Breast epithelium (tissue), 4 donors: ENCODE measurements at places on chromosomes 4 and X. TPM values are rescaled to one million over a fixed set of nuclear protein-coding genes. Genes with fewer than 3 reads are reported as not detected.

DNA sequence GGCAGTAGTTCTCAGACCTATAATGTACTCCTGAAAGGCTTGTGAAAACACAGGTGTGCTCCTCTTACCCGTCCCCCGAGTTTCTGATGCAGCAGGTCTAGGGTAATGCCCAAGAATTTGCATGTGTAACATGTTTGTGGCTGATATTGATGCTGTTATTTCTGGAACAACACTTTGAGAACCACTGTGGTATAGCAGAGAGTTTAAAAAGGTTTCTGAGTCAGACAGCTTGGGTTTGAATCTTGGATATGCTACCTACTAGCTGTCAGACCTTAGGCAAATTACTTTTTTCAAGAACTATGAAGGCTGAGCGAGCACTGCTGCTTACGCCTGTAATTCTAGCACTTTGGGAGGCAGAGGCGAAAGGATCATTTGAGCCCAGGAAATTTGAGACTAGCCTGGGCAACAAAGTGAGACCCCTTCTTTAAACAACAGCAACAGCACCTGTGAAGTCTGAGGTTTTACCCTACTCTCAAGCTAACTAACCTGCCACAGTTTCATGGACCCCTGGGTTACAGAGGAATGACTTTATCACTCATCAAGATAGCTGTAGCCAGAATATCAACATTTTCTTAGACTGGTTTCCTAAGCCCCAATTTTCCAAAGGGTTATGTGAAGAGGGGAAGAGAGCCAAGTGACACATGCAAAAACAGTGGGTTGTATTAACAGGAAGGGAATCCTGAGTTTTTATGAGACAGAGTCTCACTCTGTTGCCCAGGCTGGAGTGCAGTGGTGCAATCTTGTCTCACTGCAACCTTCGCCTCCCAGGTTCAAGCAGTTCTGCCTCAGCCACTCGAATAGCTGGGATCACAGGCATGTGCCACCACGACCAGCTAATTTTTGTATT is 5.1 kb downstream of the AFF1 start:
- no peak for DNase-seq

- DNase-seq, result no peak
These were observed 44.9 kb downstream of the AFAP1 start for GRCh38 chr4:7894677-7895181.

DNA sequence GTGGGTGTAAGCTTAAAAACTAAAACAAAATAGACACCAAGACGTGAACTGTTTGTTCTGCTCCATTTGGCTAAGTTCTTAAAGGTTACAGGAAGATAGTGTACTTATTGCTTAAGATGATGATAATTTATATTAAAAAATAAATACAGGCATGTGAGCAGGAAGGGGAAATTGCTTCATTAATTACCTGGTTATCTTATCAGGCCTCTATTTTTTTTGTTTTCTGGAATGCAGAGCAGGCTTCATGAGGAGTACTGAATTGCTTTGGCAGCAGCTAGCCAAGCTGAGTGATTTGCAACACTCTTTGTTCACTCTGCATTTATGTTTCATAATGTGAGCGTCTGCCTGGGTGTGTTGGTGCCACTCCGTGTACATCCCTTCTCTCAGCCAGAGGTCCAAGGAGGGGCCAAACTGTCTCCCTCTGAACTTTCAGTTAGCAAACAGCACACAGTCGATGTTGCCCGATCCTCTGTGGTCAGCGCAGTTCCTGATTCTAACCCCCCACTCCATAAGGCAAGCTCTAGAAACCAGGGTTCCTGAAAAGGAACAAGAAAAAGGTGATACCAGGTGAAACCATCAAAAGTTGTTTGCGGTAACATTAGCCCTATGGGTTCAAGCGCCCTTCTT is 348.2 kb downstream of the SPRY1 start:
- DNase-seq, result no peak

GRCh38 chr4:176959980-176960379 is 167.3 kb upstream of the VEGFC start:
- DNase-seq, result no peak

- DNase-seq, result no peak
These were observed 38.8 kb upstream of the TCEANC start for GRCh38 chrX:13614154-13614553.

DNA sequence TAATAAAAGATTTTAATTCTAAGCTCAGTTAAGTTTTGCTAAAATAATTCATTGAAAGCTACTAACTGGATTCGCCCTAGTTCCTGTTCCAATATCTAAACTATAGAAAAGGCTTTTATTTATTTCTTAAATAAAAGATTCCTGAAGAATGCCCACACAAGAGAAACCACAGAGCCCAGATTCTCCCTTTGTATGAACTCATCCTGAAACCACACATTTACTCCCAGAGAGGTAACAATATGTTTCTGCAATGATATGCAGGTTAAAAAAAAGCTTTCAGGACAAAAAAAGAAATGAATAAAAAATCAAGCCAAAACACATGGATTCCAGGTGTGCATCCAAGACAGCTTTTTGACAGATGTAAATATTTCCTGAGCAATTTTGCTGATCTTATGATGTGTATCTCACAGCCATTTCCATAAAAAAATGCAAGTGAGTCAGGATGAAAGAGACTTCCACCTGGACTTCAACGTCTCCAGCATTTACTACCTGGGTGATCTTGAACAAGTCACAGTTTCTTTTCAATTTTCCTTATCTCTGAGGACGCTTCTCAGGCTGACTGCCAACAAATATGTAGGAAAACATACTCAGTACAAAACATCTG is 234.4 kb upstream of the FAT1 start:
- DNase-seq, result no peak

DNA sequence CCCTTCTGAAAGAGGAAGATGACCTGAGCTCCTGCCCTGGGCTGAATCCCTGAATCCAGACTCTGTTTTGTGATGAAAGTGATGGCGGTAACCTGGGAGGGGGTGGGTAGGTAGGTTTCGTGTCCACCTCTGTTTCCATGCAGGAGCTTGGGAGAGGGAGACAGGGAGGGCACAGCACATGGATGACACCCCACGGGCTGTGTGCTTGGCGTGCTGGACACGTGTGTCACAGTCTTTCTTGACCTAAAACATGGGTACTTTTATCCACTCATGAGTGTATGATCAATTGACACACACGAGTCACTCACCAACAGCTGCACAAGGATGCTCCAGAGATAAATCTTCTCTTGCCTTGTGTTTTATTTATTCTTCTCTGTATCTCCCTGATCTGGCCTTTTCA is 111.5 kb downstream of the DHRSX start:
- DNase-seq, result no peak

DNA sequence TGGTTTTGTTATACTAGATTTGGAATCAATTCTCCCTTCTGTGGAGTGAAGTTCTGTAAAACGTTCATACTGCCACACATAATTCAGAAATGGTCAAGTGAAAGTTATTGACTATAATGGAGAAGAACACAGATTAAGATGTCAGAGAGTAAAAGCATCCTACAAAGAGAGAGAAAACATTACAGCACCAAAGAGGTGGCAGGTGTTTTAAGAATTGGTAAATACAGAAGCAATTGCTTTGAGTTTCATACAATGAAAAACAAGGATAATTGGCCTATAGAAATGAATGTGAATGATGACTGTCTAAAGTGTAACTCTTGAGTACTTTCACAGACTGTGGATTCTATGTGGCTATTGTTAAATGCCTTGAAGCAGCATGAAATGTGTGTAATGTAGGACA is 435.6 kb upstream of the SMIM31 start:
- no peak for DNase-seq

DNA sequence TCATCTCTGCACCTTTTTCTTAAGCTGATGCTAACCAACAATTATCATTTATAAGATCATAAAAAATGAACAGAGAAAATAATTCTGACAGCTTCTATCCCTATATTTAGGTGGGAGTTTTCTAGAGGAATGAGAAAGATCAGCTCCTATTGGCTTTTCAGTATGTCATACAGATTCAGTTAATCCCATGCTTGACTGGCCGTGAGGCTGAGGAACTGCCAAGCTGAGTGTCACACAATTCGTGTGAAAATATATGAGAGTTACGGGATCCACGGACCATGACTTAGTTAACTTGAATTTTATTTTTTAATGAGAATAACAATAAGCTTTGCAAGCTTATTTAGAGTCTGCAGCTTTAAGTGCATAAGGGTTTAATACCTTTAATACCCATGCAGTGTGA is 37.5 kb downstream of the PHEX start:
- DNase-seq, result no peak

DNA sequence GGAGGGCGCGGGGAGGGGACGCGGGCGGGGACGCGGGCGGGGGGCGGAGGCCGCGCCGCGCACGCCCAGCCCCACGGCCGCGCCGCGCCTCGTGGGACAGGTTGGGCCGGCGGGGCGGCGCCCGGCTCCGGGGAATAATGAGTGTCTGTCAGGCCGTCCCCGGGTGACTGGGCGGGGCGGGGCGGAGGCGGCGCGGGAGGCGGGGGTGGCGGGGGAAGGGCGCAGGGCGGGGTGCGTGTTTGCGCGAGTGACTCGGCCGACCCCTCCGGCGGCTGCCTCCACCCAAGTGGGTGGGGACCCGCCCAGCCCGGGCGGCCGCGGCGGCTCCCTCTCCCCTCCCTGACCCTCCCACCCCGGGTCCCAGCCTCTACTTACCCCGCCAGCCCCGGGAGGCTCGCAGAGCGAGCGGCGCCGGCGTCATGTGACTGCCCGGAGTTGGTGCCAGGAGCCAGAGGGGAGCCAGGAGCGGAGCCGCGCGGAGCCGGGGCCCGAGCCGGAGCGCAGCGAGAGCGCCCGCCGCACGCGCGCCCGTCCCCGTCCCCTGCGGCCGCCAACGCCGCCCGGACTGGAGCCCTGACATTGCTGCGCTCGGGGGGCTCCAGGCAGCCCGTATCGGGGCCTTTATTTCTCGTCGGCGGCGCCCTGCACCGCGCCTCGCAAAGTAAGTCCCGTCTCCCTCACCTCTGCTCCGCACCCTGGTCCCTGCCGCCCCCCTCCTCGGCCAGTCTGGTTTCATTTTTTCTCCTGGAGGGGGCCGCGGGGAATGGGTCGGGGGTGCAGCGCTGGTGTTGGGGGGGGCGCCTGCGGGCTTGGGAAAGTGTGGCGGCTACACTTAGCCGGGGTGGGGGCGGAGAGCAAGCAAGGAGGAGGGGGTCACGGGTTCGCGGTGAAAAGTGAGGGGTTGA is at the start of gene KLF3:
Gene KLF3, plus strand, starts transcription at position 399 of the 905 bp plus-strand sequence. CDS start 16,427 bp downstream, outside the sequence.
- DNase-seq, result peak; percentile 88

DNA sequence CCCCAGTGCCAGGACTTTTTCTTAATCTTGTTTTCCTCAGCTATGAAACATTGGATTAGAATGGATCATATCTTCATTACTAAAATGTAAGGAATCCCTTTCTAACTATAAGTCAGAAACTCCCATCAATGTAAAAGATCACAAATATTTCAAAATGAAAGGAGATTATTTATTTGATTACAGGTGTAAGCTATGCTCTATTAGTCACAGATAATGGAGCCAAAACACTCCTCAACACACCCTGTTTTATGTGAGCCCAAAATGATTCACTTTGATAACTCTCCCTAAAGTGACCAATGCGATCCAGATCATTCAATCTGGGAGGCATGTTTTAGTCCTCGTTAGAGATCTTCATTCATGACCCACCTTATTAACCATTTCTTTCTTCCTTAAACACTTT is 566.7 kb upstream of the TENM3 start:
- DNase-seq, result no peak

DNA sequence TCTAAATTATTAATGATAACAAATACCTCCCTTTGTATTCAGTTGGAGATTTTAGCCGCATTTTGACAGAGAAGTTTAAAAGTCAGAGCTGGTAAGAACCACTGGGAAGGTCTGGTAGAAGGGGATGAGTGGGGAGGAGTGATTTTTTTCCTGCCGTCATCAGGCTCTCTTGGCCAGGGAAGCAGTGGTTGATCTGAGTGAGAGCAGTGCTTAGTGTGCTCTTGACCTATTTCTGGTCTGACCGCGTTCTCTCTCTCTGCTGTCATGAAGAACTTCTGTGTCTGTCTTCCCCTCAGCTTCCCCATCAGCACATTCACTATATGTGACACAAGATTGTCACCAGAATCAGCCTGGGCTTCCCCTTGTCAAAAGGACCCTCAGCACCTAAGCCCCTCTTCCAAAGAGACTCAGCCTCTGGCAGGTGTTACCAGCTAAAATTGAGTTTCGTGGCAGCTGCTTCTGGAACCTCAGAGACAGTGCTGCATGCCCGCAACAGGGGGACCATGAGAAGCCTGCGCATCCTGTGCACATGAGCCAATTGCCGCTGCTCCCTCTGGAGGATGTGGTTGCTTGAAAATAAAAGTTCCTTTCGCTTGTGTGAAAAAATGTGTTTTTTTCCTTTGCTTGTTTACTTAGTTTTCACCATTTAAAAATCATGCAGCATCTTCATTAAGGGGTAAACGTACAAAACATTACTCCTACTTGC is 268.9 kb downstream of the C4orf33 start:
- DNase-seq, result no peak

- no peak for DNase-seq
These were observed 294.1 kb downstream of the STIM2 start for GRCh38 chr4:27154706-27155105.

- DNase-seq, result peak; percentile 42
These were observed 72.2 kb downstream of the CRLF2 start for GRCh38 chrX:1140236-1140681.

DNA sequence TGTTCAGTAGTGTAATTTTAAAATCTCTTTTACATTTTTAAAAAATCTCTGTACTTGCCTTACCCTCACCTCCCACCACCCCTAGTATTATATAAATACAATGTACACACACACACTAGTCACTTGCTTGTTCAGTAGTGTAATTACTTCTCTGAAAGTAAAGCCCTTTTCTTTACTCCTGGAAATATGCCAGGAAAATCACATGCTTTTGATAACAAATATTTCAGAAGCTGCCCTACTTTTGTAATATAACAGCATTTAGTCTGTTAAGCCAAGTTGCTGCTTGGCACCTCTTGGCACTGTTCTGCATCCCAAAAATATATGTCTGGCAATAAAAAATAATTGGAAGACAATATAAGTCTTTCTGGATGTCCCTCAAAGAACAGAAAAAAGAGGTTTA is 172.8 kb upstream of the APOOL start:
- DNase-seq, result no peak

- no peak for DNase-seq
These were observed 18.6 kb downstream of the FGFRL1 start for GRCh38 chr4:1030031-1030430.

- no peak for DNase-seq
These were observed 67.0 kb downstream of the SLC7A11 start for GRCh38 chr4:138174981-138175794.

- DNase-seq, result no peak
These were observed 28.8 kb upstream of the IL13RA1 start for GRCh38 chrX:118698516-118699170.

GRCh38 chr4:95627709-95628108 is 78.9 kb upstream of the UNC5C start:
- no peak for DNase-seq

- no peak for DNase-seq
These were observed 50.9 kb downstream of the IDS start for GRCh38 chrX:149453906-149454822.

Gene ZDHHC15
- 1.3 TPM for total RNA-seq

Gene BTK
- 7.9 TPM for total RNA-seq

Gene XAGE1B
- not detected for total RNA-seq

Gene CSAG1
- not detected for total RNA-seq

Gene CT47B1
- total RNA-seq, result not detected

Gene ANKRD50
- total RNA-seq, result 14.6 TPM

Gene TLR10
- 1.3 TPM for total RNA-seq

Gene NUP54
- total RNA-seq, result 70.5 TPM

Gene UGT2B15
- total RNA-seq, result not detected

Gene GIMD1
- total RNA-seq, result not detected

Gene CHM
- 18.4 TPM for total RNA-seq

Gene BCLAF3
- total RNA-seq, result 18.6 TPM
